GM03348 (cell line): ENCODE measurements at places on chromosomes 1 and 21.

DNA sequence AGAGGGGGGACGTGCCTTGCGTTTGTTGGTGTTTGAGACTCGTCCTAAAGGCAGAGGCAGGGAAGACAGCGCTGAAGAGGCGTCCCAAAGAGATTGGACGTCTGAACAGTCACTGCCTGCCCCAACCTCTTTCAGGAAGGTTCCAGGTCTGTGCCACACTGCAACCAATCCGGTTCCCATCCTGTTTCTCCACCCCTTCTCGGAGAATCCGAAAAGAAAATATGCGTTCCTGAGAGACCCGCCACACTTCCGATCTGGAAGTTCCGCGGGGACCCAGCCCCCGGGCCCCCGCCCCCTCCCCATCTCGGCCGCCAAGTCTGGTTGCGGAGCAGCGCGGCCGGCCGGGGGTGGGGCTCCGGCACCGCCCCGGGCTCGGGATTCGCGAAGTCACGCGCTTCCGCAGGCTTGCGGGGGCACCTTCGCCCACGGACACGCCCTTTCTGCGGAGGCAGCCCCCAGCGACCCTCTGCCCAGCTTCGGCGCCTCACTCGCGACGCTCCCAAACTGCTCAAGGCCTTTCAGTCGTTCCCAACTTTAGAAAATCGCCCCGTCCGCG, 124.5 kb upstream of the DPYD start:
- peak; percentile 86 for DNase-seq

- DNase-seq: no peak
These were observed 2.2 kb upstream of the CD1B start for GRCh38 chr1:158333405-158334155.

GRCh38 chr1:15172405-15173259, 19.1 kb downstream of the TMEM51 start:
- peak; percentile 26 for DNase-seq

- DNase-seq: no peak
These were observed 53.1 kb downstream of the DIPK1A start for GRCh38 chr1:92907949-92908684.

DNA sequence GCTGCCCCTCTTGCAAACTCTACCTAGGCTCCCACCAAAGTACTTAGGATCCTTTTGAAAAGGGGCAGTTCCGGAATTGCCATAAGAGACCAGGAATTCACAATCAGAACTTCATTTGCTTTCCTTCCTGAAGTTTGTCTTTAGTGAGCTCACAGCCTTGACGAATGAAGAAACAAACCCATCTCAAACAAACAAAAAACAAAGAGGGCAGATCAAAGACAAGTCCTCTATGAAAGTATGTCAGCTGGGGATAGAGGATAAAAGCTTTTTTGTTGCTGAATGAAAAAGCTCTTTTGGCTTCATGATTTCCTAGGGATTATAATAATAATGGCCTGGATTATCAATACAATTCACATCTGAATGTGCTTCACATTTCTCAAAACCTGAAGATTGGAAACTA, 357.9 kb upstream of the DUSP10 start:
- no peak for DNase-seq

DNA sequence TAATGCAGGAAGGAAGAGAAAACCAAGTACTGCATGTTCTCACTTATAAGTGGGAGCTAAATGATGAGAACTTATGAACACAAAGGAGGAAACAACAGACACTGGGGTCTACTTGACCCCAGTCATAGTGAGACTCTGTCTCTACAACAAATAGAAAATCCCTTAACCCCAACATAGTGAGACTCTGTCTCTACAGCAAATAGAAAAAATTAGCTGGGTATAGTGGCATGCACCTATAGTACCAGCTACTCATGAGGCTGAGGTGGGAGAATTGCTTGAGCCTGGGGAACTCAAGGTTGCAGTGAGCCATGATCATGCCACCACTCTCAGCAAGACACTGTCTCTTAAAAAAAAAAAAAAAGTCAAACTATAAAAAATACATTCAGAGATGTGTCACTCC, 42.7 kb downstream of the GIPC2 start:
- no peak for DNase-seq

- DNase-seq: peak; percentile 79
These were observed 266.9 kb downstream of the ASTN1 start for GRCh38 chr1:176897350-176898236.

GRCh38 chr1:100074604-100075395, 57.9 kb downstream of the SASS6 start:
- no peak for DNase-seq
